ENCODE measurements at places on chromosomes 13 and 19.
A peak's percentile ranks its signal among the peaks of the same experiment; 100 is the strongest.

DNA sequence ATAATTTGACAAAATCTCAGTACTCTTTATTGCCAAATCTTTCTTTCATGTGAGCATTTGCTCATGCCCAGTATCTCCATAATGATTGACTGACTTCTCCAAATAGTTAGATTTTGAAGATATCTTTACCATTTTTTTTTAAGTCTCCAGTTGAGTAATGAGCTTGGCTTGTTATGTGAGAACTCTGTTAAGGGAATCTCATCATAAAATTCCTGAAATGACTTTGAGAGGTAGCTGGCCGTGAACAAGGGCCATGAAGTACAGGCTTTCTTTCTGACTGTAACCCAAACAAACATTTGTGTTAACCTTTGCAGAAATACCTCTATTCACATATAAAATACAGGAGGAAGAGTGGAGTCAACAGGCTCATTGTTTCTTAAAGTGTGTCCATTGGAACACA lies 449.7 kb downstream of the IRS2 start:
- DNase-seq: no peak

DNA sequence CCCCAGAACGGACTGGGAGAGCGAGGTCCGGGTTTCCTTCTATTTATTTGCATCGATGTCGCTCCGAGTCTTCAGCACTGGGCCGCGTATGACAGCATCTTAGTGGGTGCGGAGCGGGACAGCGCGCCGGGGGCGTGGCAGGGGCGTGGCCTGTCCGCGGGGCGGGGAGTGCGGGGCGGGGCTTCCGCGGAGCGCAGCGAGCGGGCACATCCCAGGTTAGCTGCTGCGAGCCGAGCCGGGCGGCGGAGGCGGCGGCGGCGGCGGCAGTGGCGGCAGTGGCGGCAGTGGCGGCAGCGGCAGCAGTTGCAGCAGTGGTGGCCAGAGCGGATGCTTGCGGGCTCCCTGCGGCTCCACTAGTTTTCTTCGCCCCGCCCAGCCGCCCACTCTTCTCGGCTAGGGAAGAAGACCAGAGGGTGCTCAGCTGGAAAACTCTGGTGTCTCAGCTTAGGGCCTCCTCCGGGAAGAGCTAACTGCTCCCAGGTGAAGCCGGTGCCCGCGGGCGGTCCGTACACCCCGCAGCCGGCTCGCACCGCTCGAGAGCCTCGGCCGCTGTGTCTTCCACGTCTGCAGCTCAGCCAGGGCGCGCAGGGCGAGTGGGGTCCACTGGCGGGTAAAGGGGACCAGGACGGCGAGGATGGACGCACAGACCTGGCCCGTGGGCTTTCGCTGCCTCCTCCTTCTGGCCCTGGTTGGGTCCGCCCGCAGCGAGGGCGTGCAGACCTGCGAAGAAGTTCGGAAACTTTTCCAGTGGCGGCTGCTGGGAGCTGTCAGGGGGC lies at the start of gene GPC5:
TSS of gene GPC5 (plus strand) at position 209 of the 776 bp plus-strand sequence.
- DNase-seq: peak; percentile 69

DNA sequence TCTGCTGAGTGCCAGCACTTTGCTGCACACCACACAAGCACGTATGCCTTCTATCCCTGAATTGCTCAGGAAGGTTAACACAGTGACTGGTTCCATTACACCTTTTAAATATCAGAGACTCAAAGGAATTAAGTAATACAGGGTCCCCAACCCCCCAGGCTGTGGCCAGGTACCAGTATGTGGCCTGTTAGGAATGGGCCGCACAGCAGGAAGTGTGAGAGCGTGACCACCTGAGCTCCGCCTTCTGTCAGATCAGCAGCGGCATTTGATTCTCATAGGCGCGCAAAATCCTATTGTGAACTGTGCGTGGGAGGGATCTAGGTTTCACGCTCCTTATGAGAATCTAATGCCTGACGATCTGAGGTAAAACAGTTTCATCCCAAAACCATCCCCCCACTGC lies 194.5 kb downstream of the FOXO1 start:
- DNase-seq: no peak

DNA sequence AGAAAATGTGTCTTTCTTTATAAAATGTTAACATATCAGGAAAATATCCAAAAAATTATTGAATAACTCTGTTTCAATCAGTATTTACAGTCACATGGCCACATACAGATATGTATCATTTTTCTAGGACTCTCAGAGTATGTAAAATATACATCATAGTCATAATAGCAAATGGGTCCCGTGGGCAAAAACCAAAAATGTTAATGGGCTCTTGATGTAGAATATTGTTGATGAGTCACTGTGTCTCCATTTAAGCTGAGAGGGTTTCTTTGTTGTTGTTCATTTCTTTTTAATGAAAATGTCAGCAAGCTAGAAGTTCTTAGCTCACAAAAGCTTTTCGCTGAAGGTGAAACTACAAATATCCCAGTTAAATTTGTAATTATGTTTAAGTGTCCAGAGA lies 1713.1 kb upstream of the PCDH20 start:
- no peak for DNase-seq

GRCh38 chr13:27658546-27658945 lies 36.9 kb downstream of the POLR1D start:
- DNase-seq: no peak

DNA sequence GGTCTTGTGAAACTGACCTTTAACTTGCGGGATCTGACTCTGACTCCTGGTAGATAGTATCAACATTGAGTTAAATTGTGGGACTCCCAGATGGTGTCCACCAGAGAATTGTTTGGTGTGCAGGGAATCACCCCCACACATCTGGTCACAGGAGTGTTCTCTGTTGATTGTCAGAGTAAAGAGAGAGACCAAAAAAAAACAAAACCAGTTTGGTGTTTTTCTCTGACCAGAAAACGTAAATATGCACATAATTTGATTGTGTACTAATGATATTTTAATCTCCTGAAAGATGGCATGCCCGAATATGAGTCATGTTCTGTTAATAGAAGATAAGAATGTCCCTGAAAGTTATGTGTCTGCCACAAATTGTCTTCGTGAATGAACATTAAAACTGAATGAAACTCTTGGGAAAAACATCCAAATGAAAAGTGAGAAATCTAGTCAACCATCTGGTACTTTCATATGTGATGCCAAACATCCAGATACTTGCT lies 118.5 kb upstream of the GPC6 start:
- no peak for DNase-seq

- DNase-seq: no peak
Measured at GRCh38 chr19:53466726-53467484, 628 bp upstream of the ZNF813 start.

All from neuronal stem cell (in vitro differentiated cells).